ENCODE measurements at places on chromosomes 4 and X.

GRCh38 chrX:43717161-43717560, 61.1 kb downstream of the MAOA start:
- no peak for DNase-seq

DNA sequence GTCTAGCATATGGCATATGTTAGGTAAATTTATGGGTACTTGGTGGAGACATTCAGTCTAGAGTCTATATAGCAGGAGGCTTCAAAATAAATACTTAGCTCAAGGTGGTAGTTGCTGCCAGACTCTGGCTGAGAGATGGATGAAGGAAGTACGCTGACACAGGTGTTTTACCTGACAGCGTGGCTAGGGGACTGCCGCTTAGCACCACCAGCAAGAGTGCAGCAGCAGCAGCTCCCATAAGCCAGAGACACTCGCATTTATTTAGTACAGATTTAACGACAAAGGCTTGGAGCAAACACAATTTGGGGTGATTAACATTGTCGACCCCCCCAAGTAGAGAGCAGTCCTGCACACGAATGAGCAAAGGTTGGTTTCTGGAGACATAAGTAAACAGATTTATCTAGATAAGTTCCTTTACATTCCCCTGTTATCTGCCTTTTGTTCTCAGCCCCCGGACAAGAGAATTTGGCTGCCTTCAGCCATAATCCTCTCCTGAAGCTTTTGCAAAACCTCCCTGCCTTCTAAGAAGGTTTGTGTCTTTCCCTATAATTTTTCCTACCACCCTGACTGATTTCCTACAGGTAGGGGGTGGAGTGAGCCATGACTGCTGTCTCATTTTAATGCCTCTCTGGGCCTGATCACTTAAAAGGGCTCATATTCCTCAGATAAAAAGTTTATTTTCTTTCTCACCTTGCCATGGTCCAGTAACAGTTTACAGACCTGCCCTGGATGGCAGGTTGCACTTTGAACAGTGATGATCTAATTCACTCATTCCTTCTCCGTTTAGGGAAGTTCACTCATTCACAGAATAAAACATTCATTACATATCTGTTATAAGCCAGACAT, 64.6 kb downstream of the RHOH start:
- no peak for DNase-seq

- no peak for DNase-seq
These were observed 78.8 kb upstream of the BANK1 start for GRCh38 chr4:101711590-101712260.

DNA sequence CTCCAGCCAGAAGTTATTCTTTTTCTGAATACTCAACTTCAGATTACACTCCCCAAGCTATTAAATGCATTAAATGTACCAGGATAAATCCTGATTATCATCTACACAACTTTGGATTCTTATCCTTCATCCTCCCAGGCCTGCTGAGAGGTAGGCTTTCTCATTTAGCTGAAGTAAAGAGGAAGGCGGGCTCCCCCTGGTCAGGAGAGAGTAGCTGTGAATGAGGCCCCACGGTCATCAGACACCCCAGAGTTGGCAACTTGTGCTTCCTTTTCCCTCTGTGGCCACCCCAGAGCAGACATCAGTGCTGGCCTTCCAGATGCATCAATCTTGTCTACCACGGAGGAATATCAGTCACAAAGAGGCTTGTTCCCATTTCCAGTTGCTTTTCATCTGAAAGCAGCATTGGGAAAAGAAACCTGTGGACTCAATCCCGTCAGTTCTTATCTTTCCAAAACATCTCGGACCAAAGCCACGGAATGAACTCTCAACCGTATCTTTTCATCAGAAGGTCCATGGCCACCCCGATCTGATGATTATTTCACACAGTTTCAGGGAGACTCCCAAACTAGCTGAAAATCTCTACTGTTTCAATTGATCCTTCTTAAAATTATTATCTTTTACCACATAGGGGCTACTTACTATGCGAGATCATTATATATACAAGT, 79.2 kb downstream of the FBXO8 start:
- no peak for DNase-seq

DNA sequence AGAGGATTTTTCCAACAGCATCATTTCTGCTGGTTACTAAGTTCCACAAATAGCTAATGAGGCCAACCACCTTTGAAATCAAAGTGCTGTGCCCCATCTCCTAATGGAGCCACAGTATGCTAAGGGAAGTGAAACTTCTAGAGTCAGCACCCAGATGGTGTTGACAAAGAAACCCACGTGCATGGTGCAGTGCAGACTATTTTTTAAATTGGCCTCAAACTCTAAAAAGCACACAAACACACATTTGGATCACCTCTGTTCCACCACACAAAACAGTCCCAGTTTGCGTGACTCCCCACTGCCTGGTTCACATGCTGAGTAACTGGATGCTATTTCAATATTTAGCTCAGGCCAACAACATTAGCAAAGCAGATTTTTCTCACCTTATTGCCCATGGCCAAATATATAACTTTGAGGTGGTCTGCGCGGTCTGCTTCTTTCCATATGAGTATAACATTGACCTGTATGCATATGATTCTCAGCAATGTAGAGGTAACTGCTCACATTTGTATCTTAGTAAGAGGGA, 69.9 kb downstream of the AMELX start:
- DNase-seq = no peak

DNA sequence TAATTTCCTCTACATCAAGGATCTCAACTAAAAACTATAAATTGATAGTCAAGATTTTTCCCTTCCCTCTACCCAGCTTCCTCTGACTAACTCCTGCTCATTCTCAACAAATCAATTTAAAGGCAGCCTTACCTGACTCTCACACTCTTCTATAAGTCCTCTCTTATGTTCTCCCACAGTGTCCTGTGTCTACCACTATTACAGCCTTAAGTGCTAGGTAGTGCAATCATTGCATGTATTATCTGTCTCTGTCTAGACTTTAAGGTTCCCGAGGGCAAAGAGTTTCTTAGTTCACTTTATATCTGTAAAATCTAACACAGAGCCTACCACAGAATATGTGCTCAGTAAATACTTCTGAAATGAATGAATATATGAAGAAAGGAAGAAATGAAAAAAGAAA, 123.7 kb downstream of the BTC start:
- DNase-seq = no peak

- DNase-seq = no peak
These were observed 16.3 kb downstream of the OFD1 start for GRCh38 chrX:13750812-13751211.

- DNase-seq = no peak
These were observed 32.4 kb upstream of the SORCS2 start for GRCh38 chr4:7159923-7160322.

DNA sequence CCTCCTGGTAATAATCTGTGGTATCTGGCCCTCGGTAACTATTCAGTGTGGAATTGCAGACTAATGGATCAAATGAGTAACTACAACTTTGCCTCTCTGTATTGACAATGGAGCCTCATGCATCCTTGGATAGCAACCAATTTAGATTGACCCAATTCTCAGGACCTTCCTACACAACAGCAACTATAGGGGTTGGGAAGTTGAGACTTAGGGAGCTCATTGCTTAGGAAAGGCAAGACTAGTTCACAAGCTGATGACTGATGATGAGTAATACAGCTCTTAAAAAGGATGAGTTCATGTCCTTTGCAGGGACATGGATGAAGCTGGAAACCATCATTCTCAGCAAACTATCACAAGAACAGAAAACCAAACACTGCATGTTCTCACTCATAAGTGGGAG, 47.5 kb upstream of the KLHL13 start:
- no peak for DNase-seq

DNA sequence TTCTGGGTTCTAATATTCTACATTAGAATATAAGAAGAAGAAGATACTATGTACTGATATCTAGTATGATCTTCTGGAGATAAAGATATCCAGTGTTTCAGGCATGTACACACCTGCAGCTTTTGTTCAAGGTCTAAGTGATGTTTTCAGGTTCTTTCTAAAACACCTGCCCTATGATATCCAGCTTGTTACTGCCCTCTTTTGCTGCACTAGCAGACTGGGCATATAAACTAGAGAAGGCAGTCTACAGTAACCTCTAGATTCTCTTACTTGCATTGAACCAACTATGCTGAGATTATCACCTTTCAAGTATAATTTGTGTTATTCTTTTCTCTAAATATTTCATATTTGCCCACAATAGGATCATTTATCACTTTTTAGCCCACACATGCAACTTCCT, 1.9 kb upstream of the FRYL start:
- no peak for DNase-seq

- no peak for DNase-seq
These were observed 137.8 kb upstream of the MSX1 start for GRCh38 chr4:4721636-4722035.

- DNase-seq = no peak
These were observed 53.3 kb downstream of the RFC1 start for GRCh38 chr4:39312816-39313215.

GRCh38 chr4:1201851-1202525, 29.6 kb upstream of the SPON2 start:
- DNase-seq = peak; percentile 57
